ENCODE measurements at places on chromosomes 5 and 9. TPM values are rescaled to one million over a fixed set of nuclear protein-coding genes. Genes with fewer than 3 reads are reported as not detected.

The LCN2 gene
- not detected for total RNA-seq

The TNC gene
- total RNA-seq = 0.61 TPM

DNA sequence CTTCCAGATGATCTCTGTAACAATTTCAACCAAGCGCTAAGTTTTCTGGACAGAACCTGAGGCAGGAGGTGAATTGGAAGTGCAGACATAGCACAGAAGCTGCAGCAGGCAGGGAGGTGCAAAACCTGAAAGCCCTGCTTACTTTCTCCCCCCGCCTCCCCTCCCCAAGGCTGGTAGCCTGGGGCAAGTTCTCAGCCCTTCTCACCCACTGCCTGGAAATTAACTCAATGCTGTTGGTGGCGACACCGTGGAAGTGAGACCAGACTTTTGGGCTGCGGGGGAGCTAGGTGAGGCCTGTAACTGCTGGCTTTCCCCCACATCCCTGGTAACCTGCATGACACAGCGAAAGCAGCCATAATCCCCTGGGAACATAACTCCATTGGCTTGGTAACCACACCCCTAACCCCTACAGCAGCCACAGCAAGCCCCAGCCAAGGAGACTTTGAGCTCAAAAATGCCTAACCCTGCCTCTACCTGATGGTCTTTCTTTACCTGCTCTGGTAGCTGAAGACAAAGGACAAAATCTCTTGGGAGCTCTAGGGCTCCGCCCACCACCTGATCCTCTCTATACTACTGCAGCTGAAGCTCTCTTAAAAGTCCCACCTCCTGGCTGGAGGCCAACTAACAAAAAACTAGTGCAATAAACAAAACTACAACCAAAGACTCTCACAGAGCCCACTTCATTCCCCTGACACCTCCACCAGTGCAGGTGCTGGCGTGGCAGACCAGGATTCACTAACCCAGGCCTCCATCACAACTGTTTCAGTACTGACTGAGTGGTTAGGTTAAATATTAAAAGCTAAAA, 11.9 kb upstream of the OR13C8 start:
- DNase-seq = no peak

DNA sequence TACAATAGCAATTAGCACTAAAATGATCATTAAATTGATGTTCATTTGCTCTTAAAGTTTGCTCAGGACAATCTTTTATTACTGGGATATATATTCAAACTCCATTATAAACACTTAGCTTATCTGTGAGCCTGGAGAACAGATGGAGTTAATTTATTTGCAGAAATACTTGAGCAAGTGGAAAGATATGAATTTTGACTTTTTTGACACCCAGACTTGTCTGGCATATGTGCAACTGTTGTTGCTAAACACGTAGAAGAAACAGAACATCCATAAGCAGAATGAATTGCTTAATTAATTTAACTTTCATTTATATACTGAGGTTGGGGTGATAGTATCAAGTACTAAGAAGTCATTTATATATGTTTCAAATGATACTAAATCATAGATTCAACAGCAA, 820.7 kb upstream of the TYRP1 start:
- DNase-seq = no peak

GRCh38 chr5:154291917-154292316, 101.4 kb downstream of the GALNT10 start:
- DNase-seq = no peak

DNA sequence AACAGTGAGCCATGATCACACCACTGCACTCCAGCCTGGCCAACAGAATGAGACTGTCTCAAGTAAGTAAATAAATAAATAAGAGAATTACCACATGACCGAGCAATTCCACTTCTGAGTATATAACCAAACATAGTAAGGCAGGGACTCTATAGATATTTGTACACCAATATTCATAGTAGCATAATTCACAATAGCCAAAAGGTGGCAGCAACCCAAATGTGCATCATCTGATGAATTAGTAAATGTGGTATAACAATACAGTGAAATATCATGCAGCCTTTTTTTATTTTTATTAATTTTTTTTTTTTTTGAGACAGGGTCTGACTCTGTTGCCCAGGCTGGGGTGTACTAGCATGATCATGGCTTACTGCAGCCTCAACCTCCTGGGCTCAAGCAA, 33.1 kb downstream of the ALDH7A1 start:
- no peak for DNase-seq

DNA sequence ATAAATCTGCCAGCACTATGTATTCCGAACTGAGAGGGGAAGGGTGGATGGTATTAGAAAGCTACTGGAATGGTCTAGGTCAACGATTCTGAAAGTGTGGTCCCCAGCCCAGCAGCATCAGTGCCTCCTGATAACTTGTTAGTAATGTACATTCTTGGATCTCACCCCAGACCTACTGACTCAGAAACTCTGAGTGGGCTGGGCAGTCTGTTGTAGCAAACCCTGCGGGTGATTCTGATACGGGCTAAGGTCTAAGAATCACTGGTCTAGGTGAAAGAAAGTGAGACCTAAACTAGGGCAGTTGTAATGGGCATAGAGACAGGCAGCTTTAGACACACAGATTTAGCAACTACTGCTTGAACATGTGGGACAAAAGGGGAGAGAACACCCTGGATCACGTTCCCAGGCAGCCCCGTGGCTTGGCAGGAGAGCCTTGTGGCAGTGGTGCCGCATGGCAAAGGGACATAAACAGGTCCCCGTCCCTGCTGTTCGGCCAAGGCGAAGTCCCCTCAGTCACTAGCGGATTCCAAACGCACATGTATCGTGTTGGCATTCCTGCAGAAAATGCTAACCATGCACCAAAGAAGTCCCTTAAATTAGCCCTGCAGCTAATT, 216.3 kb downstream of the TTLL11 start:
- DNase-seq = no peak

GRCh38 chr9:100455470-100455869, 17.5 kb upstream of the TMEFF1 start:
- no peak for DNase-seq

All from activated CD8-positive, alpha-beta memory T cell treated with anti-CD3 and anti-CD28 coated beads, Interleukin-2, amount 10 ng/mL, durations not matched to agents 7 days and 5 days (primary cell).